Caco-2 (cell line): ENCODE measurements at places on chromosomes 5 and 9. TPM values are rescaled to one million over a fixed set of nuclear protein-coding genes. Genes with fewer than 3 reads are reported as not detected.

- peak overlapping the region; percentile 53 for H3K27ac ChIP-seq
- H3K36me3 ChIP-seq: no peaks in the 10 kb centered on the region
- no peak overlapping the region for H3K4me3 ChIP-seq
- no peaks in the 10 kb centered on the region for H3K27me3 ChIP-seq
- peaks cover 10% of the 10 kb centered on the region; the same call in 1 of the 2 replicates for H3K4me1 ChIP-seq
Observed at GRCh38 chr5:139633295-139634027, 14.7 kb upstream of the CXXC5 start.

DNA sequence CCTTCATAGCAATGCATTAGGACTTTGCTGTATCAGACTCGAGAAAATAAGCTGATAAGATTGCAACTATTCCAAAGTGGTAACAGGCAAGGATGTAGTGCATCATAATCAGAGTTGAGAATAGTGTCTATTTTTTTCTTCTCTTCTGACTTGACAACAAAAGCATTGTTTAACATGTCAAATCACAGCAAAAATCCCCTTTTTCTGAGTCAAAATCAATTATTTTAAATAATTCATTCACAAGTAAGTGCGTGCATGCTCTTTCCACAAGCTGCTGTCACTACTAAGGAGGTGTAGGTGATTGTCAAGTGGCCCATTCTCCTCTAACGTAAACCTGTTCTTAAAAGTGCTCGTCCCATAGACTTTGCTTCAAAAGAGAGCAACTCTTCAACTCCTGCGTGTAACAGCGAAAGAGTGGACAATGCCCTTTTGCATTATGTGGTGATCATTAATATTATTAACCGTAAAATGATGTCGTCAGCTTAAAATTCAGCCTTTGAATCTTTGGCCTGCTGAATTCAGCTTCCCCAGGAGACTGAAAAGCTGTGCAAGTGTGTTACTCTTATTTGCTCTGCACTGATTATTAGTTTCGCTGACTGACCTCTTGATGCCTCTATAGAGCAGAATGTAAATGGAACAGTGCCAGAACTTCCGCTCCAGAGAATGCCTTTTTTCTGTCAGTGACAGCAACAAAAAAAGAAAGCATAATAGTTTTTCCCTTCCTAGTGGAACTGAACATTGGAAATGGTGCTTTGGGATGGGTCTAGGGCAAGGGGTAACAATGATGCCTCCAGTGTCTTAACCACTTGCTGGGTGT is 680.8 kb upstream of the SEMA6A start:
- DNase-seq: no peak
- no peak overlapping the region for H3K4me3 ChIP-seq
- no peaks in the 10 kb centered on the region for H3K4me1 ChIP-seq
- no peaks in the 10 kb centered on the region for H3K36me3 ChIP-seq
- H3K27me3 ChIP-seq: no peaks in the 10 kb centered on the region

The KIF4B gene
- total RNA-seq: 0.14 TPM in 2 replicates

DNA sequence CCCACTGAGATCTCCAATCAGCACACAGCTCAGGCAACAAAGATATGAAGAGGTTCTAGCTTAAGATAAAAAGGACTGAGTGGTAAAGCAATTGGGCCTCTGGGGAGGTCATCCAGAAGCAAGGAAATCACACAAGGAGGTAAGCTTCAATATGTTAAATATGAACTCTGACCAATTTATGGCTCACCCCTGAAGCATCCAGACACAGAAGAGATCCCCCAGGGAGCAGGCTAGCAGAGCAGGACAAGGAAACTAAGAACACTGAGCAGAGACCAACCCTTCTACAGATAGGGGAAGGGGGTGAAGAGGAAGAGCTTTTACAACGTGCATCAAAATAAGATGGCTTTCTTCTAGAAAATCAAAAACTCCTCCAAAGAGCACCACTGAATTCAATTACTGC is 616.2 kb downstream of the DNAH5 start:
- no peak overlapping the region for H3K27ac ChIP-seq
- H3K4me3 ChIP-seq: no peak overlapping the region
- H3K4me1 ChIP-seq: no peaks in the 10 kb centered on the region
- no peaks in the 10 kb centered on the region for H3K36me3 ChIP-seq

The CCDC183 gene
- 4.2 and 5.8 TPM in 2 replicates for total RNA-seq

DNA sequence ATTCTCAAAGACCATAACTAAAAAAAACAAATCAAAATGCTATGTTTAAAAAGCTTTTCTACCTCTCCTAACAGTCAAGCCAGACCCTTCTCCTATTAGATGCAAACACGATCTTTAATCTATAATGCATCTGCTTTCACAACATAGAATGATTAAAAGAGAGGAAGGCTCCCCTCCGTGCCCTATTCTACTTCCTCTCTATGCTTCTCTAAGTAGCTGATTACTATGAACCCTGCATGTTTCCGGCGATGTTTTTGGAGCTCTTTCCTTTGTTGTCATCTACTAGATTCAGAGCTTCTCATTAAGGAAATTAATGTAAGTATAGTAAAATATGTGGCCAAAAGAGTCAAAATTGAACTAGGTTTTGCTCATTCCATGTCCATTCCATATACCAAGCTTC is 29.2 kb upstream of the CEP120 start:
- no peak overlapping the region for H3K4me3 ChIP-seq
- H3K27ac ChIP-seq: no peak overlapping the region
- H3K36me3 ChIP-seq: no peaks in the 10 kb centered on the region
- DNase-seq: no peak
- no peaks in the 10 kb centered on the region for H3K4me1 ChIP-seq
- no peaks in the 10 kb centered on the region for H3K27me3 ChIP-seq

DNA sequence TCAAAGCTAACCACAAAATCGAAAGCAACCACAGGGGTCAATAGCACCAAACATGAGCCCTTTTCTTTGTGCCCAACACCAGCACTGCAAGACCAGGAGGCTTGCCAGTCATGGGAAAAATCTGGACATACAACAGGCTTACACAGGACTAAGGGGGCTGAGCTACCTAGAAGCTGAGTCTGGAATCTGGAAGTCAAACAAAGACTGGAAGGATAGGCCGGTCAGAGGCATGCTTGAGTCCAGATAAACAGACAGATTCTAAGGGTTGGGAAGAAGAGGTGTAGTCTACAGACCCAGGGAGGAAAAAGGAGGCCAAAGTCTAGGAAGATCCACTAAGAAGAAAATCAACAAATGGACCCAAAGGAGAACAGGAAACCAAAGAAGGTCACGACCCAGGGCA is 73.3 kb downstream of the MYO10 start:
- H3K4me3 ChIP-seq: no peak overlapping the region
- peaks cover 43% of the 10 kb centered on the region for H3K4me1 ChIP-seq
- no peaks in the 10 kb centered on the region for H3K27me3 ChIP-seq
- H3K27ac ChIP-seq: peak overlapping the region; percentile 83

DNA sequence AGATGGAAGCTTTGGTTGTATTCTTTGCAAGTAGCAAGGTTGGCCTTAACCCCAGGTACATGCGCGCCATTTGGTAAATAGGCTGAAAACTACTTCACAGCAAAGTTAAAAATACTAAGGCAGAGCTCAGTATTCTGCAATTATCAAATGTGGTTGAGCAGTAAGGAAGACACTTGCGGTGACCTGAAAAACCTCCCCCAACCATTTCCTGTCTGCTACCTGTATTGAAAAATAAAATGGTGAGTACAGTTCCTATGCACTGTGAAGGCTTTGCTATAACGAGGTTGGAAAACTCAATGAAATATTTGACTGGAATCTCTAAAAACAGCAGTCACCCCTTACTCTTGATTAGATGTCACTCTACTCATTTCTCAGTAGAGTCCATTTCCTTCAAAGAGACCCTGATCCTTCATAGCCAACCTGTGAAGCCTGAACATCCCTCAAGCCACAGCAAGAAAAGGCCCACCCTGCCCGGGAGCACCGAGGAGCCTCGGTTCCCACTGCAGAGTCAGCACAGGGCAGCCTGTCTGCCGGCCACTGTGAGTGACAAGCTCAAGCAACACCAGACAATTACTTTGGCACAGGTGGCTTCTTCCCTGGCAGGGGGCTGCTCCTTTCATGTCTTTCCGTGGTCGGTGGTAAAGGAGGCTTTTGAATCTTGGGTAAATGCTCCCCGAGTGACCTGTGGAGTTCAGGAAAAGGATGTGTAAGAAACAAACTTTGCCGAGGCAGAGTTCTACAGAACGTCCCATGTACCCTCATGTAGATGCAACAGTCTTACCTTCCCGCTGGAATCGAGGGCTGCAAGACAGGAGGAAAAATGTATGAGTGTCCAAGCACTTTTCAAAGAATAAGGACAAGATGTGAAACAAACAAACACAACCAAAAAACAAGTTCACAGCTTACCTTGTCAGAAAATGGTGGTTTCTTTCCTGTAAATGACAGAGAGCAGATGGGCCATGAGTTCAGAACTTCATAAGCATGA is 29.6 kb downstream of the C5orf58 start:
- DNase-seq: no peak
- H3K4me3 ChIP-seq: no peak overlapping the region
- H3K27ac ChIP-seq: no peak overlapping the region
- no peaks in the 10 kb centered on the region for H3K36me3 ChIP-seq

The ACOT12 gene
- total RNA-seq: 1.4 TPM in 2 replicates

GRCh38 chr5:148569948-148570347 is 84.4 kb downstream of the HTR4 start:
- H3K36me3 ChIP-seq: no peaks in the 10 kb centered on the region
- no peaks in the 10 kb centered on the region for H3K4me1 ChIP-seq
- no peak overlapping the region for H3K4me3 ChIP-seq
- DNase-seq: no peak
- no peaks in the 10 kb centered on the region for H3K27me3 ChIP-seq

The FBP2 gene
- not detected in 2 replicates for total RNA-seq

- H3K27ac ChIP-seq: no peak overlapping the region
- no peaks in the 10 kb centered on the region for H3K4me1 ChIP-seq
- DNase-seq: no peak
- no peak overlapping the region for H3K4me3 ChIP-seq
Observed at GRCh38 chr9:83526901-83527300, 11.3 kb downstream of the FRMD3 start.

DNA sequence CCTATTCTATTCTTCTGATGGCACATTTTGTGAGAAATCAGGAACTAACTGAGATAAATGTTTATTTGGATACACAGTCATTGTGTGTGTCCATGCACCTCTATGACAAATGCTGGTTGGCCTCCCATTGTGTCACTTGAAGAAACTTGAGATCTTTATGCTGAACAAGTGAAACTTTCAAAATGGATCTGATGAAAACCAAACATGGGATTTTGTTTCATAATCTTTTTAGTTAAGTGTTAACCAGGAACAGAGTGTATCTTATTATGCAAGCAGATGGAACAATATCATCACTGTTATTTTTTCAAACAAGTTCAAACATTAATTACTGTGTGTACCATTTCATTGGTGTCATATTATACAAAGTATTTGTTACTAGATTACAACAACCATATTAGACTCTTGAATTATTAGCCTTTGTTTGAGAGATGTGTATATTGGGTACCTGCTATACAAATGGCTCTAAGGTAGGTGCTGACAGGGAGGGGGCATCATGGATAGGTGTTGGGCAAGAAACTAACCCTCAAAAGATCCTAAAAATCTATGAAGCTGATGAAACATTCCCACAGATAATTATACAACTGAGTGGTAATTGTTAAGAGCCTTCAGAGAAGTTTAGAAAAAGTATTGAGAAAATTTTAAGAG is 159.8 kb downstream of the PALM2AKAP2 start:
- no peaks in the 10 kb centered on the region; the same call in 1 of the 2 replicates for H3K4me1 ChIP-seq
- no peak overlapping the region for H3K4me3 ChIP-seq
- no peaks in the 10 kb centered on the region for H3K36me3 ChIP-seq
- H3K27me3 ChIP-seq: no peaks in the 10 kb centered on the region
- no peak for DNase-seq
- H3K27ac ChIP-seq: no peak overlapping the region
